ENCODE measurements at places on chromosomes 2 and 18.

DNA sequence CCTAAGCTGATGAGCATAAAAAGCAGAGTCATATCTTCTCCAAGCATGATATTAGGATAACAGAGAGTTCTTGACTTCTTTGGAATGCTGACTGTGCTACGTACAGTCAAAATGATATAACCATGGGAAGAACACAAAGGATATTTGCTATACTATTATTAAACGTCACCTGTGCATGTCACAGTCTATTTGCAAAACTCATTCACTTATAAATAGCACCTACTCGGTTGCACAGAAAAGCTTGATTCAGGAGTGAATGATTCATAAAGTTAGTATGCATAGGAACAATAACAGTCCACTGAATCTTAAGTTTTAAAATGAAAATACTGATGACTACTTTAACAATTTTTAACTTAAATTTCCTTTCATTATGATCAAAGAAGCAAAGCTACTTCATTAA lies 83.3 kb downstream of the SP3 start:
- DNase-seq, result no peak

GRCh38 chr18:48959921-48960920 lies 9.5 kb upstream of the SMAD7 start:
- DNase-seq, result no peak

GRCh38 chr2:240886023-240886565 lies 9.9 kb downstream of the MAB21L4 start:
- no peak for DNase-seq

DNA sequence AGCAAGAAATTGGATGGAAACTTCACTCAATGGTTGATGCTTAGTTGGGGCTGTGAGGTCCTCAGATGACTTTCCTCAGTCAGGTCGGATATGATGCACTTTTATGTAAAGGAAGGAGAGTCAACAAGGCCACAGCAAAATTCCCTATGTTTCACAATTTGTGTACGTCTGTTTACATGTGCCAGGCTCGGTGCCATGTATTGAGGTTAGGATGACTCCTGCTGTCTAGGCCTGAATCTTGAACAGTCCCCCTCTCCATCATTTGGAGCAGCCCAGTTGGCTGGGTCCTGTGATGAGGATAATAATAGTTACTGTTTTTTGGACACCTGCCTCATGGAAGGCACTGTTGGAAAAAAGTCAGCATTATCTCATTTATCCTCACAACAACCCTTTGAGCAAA lies 43.1 kb downstream of the VSNL1 start:
- no peak for DNase-seq

GRCh38 chr18:24683925-24684324 lies 223.5 kb downstream of the HRH4 start:
- no peak for DNase-seq

GRCh38 chr2:236626391-236627150 lies 56.9 kb downstream of the ACKR3 start:
- DNase-seq, result no peak

DNA sequence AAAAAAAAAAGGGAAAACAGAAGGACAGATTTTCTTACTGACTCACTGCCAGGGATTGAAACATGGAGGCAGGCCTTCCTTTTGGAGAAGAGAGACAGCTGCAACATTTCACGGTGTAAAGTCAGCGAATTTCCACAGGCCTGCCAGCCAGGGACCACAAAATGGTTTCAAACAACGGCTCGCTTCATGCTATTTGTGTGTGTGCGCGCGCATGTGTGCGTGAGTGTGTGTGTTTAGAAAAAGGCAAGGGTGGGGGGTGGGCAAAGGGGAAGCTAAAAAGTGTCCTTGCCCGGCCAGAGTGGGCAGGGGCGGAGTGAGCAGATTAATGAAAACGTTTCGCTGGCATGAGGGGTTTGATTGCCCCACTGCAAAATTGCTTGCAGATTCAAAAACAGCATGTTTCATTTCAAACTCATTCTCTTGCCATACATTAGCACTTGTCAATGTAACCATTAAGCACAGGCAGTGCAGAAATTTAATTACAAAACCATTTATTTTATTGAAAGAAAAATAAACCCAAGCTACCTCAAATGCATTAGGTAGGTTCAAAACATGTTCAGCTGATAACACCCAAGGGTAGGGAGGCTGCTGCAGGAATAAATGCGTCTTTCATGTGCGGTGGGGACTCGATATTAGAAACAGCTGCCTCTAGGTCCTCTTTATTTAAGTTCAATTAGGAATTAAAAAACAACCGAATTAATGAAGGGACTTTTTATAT lies 182.1 kb upstream of the SIX2 start:
- DNase-seq, result no peak

DNA sequence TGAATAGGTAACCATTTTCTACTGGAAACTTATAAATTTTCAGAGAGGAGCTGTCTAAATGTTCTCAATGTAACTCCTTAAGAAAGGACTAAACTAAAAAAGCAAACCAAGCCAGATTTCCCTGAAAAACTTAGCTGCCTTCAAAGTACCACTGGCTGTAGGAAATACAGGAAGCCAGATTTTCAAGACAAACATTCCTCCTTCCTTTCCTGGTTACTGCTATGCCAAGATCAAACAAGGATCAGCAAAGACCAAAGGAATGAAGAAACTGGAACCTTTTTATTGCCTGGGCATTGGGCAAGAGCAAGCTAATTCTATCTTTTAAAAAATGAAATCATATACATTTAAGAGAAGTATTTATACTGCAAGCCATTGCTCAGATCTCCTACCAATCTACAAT lies 212.7 kb downstream of the DYM start:
- DNase-seq, result no peak

GRCh38 chr2:138829326-138829919 lies 49.2 kb upstream of the NXPH2 start:
- no peak for DNase-seq

DNA sequence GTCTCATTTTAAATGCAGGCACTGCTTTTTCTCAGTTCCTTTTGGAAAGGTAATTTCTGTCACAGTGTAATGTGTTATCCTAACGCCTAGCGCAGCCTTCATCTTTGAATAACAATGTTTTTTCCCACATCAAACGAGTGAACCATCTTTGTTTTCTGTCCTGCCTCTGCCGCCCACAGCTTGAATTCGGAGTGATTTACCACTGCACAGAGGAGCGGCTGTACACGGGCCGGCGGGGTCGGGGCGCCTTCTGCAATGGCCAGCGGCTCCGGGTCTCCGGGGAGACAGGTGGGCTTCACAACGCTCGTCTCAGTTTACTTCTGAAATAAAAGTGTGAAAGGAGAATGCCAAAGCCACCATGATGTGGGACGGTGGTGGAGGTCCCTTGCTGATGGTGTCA lies 32.8 kb downstream of the IMPA2 start:
- DNase-seq, result no peak

DNA sequence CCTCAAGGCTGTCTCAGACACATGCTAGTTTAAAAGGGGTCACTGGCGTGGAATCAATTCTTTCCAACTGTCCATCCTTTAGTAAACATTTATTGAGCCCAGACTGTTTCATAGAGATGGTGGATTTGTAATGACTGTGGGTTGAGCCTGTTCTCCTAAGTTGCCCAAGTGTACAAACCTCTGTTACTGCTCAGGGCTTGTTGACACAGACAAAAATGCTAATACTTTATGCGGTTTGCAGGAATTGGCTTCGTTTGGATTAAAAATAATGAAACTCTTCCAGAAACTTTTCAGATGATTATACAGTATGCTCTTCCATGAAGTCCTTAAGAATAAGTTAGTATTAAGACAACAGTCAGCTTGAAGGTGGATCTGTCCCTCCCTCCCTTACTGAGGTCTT lies 83.6 kb upstream of the MGAT5 start:
- no peak for DNase-seq

- no peak for DNase-seq
Observed at GRCh38 chr2:186201371-186201770, 284.7 kb upstream of the ZC3H15 start.

DNA sequence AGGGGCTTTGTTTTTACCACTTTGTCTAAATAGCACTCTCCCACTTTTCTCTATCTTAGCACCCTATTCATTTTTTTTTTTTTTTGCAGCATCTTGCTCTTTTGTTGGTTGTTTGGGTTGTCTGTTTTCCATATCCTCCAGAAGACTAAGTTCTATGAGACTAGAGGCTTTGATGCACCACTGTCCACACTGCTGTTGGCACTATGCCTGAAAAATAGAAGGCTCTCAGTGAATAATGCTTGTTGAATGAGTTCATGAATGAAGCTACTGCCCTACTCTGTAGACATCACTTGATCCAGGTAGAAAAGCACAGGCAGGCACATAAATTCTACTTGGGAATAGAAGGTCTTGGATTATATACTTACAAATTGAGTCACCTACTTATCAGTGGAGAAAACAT lies 7.3 kb downstream of the IL1A start:
- no peak for DNase-seq

GRCh38 chr2:207038299-207038698 lies 99.0 kb downstream of the CPO start:
- no peak for DNase-seq

GRCh38 chr2:10741139-10741538 lies 19.7 kb downstream of the ATP6V1C2 start:
- DNase-seq, result no peak

DNA sequence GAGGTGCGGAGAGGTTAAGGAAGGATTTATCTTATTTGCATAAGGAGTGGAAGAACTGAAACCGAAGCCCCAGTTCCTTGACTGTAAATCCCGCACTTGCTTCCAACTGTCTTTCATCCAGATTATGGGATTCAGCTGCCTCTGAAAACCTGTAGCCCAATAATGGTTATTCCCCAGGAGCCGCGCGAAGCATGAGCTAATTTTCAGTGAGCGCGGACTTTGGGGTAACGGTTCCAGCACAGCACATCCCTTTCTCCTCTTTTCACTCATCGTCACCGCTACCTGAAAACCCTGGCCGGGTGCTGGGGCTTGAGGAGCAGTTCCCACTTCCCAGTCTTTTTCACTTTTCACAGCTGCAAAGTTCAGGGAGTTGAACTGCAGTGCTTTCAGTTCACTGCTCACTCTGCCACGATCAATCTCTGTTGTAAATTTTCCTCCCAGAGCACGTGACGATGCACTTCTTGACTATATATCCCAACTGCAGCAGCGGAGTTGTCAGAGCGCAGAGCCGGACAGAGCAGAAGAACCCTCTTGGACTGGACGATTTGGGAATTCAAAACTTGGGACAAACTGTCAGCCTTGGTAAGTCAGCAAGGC lies at the start of gene KCNE4:
TSS of gene KCNE4 (plus strand) at position 498 of the 597 bp plus-strand sequence. CDS start 641 bp downstream, outside the sequence.
- DNase-seq, result no peak

DNA sequence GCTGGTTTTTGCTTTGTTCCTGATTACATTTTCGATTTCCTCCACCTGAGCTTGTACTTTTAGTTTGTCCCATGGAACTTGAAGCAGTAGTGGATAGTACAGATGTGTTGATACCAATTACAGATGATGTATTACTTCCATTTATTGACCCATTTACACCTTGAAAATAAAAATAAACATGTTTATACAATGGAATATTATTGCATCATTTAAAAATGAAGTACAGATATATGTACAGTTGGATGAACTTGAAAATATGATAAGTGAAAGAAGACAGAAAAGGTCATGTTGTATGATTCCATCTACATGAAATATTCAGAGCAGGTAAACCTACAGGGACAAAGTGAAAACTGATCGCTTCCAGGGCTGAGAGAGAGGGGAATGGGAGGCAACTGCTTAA lies 160.3 kb upstream of the WDSUB1 start:
- no peak for DNase-seq

- DNase-seq, result no peak
Observed at GRCh38 chr2:235126768-235127167, 175.0 kb downstream of the SH3BP4 start.

- no peak for DNase-seq
Observed at GRCh38 chr18:60413944-60414547, 41.5 kb upstream of the MC4R start.

GRCh38 chr2:1420746-1421480 lies 7.7 kb downstream of the TPO start:
- DNase-seq, result no peak

DNA sequence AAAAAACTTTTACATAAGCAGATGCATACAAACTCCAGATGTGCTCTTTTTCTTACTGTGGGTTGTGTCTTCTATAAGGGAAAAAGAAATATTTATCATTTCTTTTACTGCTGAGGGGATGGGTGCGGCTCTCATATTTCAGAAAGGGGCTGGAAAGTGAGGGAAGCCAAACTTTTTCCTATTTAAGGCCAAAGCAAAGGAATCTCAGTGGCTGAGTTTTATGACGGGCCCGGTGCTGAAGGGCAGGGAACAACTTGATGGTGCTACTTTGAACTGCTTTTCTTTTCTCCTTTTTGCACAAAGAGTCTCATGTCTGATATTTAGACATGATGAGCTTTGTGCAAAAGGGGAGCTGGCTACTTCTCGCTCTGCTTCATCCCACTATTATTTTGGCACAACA lies at the start of gene COL3A1:
TSS of gene COL3A1 (plus strand) at position 210 of the 400 bp plus-strand sequence. CDS start at position 327, 117 bp downstream.
- no peak for DNase-seq

GRCh38 chr2:201203916-201204654 lies 21.1 kb downstream of the CASP10 start:
- DNase-seq, result no peak

DNA sequence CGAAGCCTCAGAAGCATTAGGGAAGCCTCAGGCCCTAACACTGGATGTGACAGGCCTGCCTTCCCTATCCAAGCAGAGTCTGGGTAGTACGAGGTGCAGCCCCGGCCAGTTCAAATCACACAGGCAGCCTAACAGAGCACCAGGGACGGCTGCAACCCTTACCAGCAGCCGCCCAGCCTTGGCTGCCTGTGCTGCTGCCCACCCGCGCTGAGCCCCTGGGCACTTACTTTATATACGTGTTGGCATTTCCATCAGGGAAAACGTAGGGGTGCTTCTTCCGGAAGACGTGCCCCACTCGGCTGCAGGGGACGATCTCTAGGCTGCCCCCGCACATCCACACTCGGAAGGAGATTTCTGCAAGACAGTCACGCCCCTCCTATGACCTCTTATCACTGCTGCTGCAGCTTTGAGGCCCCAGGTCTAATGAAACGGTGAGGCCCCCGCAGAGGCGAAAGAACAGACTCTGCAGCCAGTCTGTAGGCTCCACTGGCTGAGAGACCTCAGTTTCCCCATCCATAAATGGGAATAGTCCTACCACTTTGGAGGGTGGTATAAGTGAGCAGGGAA lies 124.7 kb upstream of the CAPN13 start:
- DNase-seq, result no peak

DNA sequence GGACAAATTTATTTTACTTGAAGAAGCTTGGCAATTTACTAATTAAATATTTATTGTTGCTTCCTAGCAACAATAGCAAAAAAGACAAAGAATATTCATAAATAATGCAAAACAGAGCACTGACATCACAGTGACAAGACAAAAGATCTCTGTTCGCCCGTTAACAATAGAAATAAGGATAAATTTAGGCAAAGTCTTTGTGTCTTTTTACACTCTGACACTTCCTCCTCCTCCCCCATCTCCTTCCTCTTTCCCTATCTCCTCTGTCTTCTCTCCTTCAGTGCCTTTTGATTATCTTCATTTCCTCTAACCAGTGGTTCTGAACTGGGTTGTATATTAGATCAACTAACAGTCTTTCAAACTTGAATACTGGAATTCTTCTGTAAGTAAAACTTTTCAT lies 808.4 kb downstream of the ERBB4 start:
- no peak for DNase-seq

- DNase-seq, result no peak
Observed at GRCh38 chr2:117859924-117860647, 45.6 kb downstream of the DDX18 start.

All from AG04449 (cell line).